Activated T-cell treated with anti-CD3 and anti-CD28 coated beads for 48 hours (primary cell): ENCODE measurements at places on chromosomes 5 and 9.

DNA sequence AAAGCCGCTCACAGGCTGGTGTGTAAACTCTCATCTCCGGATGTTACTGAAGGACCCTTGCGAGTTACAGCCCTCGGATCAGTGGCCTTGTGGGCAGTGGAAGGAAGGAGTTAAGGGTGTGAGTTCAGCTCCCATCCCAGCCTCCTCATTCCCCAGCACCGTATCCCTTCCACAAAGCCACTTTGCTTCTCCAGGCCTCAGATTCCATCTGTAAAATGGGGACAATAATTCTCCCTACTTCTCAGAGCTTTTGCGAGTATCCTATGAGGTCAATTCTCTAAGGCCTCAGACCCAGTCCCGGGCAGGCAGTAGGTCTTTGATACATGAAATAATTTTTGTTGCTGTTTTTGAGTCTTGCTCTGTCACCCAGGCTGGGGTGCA is 141.3 kb downstream of the C9orf50 start:
- DNase-seq: no peak

GRCh38 chr9:123099042-123099441 is 65.6 kb downstream of the GPR21 start:
- DNase-seq: no peak

DNA sequence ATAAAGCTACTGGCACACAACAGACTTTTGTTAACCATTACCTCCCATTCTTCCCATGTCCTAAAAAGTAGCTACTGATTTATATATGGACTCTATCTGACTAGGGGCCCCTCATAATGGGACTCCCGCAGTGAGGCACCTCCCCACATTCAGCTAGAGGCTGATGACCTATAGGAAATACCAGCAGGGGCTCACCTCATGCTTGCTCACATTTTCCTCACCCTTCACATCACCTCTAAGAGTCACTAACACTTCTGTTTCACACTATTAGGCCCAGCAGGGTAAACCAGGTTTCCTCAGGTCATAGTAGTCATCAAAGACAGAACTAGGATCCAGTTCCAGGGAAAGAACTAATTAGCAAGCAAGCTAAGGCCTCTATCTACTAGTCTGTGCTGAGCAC is 60.7 kb downstream of the PRELID2 start:
- DNase-seq: no peak

- DNase-seq: no peak
Observed at GRCh38 chr5:172402531-172403188, 51.7 kb downstream of the SH3PXD2B start.

DNA sequence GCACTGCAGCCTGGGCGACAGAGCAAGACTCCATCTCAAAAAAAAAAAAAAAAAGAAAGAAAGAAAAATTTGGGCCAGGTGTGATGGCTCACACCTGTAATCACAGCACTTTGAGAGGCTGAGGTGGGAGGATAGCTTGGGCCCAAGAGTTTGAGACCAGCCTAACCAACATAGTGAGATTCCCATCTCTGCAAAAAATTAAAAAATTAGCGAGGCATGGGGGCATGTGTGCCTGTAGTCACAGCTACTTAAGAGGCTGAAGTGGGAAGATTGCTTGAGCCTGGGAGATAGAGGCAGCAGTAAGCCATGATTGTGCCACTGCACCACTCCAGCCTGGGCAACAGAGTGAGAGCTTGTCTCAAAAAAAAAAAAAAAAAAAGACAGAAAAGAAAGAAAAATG is 2.9 kb upstream of the SIT1 start:
- no peak for DNase-seq

DNA sequence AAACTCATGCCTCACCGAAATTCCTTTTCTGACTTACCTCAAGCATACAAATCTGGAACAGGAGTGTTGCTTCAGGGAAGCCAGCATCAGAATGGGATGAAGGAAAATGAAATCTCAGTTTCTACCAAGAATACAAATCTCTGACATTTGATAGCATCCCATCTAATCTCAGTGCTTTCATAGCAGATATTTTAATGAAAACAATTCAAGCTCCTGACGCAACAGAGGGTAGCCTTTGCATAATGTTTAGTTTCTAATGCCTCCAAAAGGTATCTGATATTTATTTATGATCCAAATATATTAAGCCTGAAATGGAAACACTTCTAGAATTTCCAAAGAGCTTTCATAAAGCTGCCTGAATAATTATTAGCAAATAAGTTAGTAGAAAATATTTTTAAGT is 251.4 kb downstream of the DEPDC1B start:
- no peak for DNase-seq

- DNase-seq: no peak
Observed at GRCh38 chr5:167796672-167797071, 494.8 kb upstream of the WWC1 start.

DNA sequence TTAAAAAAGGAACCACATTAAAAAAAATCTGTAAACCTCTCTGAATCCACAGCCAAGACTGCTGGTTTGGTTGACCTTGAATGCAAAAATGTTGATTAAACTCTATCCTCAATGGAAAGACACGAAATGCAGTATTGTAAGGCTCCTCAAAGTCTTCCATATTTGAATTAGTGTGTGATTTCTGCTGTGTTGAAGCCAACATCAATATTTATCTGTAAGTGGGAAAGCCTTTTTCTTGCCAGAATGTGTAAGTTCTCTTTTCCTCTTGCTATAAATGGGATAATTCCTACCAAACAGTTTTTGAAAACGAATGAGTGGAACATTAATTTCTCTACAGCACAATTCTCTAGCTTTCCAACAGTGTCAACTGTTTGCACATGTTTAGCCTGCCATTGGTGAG is 422.1 kb upstream of the TNC start:
- no peak for DNase-seq

DNA sequence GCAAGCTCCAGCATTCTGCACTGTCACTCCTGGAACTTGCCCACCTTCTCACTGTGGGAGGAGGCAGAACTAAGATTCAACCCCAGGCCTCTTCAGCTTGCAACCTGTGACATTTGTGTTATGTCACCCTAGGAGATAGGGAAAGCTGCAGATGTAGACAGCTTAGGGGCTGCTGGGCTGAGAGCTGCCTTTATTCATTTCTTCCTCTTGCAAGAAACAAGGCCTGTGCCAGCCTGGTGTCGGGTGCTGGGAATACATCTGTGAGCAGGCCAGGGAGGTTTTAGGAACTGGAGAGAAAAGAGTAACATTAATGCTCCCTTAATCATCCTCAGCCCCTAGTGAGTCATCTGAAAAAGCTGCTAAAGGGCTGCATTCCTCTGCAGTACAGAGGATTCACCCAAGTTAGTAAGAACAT is 101.8 kb downstream of the FGF18 start:
- DNase-seq: no peak

- DNase-seq: no peak
Observed at GRCh38 chr5:124936626-124936933, 190.1 kb upstream of the ZNF608 start.

DNA sequence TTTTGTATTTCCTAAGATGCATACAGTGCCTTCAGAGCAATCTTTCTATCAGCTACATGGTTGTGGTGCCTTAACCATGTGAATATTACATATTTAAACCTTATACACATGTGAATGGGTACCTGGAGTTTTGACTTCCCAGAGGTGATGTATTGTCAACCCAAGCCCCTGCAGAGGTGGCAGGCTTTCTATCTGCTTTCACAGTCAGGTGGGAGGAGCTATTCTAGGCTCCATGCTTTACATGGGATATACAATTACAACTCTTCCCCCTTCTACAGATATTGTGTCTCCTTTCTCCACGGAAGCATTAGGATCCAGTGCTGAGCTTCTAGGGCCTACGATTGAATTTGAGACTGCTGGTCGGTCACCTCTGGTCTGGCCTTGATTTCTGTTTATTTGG is 89.8 kb upstream of the TUT7 start:
- no peak for DNase-seq

GRCh38 chr5:143402553-143403333 is 743 bp downstream of the NR3C1 start:
- peak; percentile 49 for DNase-seq

GRCh38 chr9:8400378-8400777 is 600.8 kb upstream of the DMAC1 start:
- no peak for DNase-seq

- no peak for DNase-seq
Observed at GRCh38 chr5:55897206-55897894, 46.2 kb downstream of the IL31RA start.

DNA sequence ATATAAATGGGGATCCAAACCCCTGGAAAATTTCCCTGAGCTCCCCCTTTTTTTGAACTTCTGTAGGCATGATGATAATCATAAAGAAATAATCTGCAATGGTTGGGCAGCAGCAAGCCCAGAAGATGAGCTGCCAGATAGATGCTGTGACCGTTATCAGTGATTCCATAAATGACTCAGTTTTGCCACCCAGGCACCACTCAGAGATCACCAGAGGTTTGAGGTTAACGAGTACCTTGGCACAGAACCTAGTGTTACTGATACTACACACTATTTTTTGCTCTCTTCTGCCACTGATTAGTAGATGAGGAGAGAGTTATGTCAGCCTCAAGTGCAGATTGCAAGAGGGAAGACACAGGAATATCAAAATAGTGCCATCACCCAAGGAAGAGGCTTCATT is 199.3 kb upstream of the PTGER4 start:
- DNase-seq: peak; percentile 37

DNA sequence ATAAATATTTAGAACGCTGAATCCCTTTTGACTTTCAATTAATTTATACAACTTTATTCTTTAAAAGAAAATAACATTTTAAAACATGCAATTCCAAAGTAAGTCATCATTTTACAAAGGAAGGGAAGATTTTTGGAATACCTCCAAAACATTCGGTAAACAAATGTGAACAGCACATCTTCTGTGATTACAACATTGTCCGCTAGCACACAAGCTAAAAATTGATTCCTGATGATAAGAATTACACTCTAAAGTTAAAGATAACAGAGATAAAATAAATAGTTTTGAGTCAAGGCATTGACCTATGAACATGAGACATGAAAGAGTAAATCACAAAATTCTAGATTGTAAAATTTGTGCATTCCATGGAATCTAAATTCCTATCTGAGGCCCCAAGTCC is 56.2 kb upstream of the TRAF1 start:
- DNase-seq: no peak

- no peak for DNase-seq
Observed at GRCh38 chr9:130288926-130289690, 23.5 kb downstream of the HMCN2 start.

DNA sequence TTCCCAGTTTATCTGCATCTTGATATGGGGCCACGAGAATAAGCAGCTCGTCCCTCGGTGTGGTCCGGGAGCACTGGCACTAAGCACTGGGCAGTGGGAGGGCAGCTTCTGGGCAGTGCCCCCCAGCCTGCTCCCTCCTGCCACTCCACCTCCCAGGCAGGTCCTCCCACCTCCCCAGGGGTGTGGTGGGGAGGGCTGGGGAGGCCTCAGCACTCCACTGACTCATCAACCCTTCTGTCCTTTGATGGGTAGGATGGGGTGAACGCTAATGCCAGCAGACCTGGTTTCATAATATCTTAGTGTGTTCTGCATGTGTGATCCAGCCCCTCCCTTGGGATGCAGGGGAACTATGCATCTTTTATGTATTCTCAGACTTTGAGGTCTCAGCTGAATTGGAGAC is 62.2 kb upstream of the GNE start:
- DNase-seq: no peak

DNA sequence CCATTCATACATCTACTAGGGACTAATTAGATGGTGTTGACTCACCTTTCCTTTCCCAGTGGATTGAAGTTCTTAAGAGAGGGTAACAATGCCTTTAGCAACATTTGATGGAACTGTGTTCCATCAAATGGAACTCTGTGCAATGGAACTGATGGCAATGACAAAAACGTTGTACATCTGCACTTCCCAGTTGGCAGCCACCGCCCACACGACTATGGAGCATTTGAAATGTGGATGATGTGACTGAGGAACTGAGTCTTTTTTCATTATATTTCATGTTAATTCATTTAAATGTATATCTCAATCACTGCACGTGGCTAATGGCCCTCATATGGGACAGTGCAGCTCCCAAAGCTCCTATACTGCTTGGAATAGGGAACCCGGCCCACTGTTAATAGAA is 39.0 kb upstream of the ICE1 start:
- DNase-seq: no peak

DNA sequence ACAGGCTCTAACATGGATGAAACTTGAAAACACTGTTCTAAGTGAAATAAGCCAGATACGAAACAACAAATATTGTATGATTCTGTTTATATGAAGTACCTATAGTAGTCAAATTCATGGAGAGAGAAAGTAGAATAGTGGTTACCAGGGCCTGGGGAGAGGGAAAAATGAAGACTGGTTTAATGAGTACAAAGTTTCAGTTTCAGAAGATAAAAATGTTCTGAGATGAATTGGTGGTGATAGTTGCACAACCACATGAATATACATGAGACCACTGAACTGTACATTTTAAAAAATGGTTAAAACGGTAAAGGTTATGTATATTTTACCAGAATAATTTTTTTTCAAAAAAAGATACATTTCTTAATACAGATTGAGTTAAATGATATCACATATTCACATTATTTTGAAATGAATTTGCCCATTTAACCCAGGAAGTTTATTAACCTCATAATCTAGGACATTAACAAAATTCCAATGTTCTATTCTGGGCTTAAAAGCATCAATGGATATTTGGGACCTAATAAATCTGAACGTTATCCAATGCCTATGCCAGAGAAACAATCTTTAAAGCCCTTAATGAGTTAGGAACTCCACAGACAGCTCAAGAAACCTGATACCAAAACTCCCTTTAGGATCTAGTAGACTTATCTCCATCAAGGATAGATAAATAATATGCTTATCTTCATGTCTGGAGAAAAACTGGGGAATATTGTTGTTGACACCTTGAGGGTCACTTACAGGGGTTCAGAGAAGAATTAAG is 521.3 kb downstream of the EFNA5 start:
- no peak for DNase-seq

DNA sequence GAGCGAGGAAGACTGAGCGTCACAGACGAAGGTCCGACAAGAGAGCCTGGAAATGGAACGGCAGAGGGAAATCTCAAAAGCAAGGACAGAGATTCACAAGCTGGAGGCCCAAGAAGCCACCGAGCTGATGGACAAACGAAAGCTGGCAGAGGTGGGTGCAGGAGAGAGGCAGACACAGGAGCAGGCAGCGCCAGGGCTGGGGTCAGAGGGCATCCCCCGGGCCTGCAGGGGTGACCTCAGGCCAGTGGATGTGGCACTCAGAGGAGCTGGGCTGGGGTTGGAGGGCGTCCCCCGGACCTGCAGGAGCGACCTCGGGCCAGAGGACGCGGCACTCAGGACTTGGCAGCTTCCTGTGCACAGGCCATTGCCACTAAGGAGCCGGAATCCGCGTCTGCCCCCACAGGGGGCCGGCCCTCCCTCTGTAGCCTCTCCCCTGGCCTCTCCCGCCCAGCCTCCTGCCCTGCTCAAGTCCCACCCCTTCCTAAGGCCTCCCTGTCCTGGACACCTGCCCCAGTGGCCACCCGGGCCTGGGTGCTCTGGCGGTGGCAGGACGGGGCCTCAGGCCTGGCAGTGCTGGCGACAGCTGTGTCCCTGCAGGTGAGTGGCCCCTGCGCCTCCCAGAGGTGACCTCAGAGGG is 40.4 kb downstream of the EXD3 start:
- DNase-seq: no peak

- DNase-seq: no peak
Observed at GRCh38 chr5:543351-543750, 19.1 kb upstream of the SLC9A3 start.
